ENCODE measurements at places on chromosomes 16 and 17.

DNA sequence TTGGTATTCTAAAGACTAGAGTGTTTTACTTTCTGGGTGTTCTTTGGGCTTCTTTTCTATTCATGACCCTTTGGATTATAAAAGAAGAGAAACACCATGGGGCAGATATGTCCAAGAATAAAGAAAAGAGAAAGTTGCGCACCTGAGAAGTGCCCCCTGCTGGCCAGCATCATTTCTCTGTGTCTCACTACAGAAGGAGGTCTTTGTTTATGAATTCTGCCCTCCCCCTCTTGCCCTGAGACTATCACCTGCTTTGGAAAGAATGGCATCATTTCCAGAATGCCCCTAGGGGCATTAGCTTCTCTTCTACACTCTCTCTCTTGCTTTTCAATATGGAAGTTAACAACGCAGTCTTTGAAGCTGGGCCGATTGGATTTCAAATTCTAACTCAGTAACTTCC lies 45.0 kb downstream of the CDH13 start:
- DNase-seq: no peak
- no peaks in the 10 kb centered on the region for H3K36me3 ChIP-seq
- no peaks in the 10 kb centered on the region for H3K27me3 ChIP-seq
- H3K4me3 ChIP-seq: no peak overlapping the region
- no peak overlapping the region for H3K27ac ChIP-seq

GRCh38 chr17:70829876-70830275 lies 660.5 kb downstream of the KCNJ2 start:
- DNase-seq: no peak
- no peaks in the 10 kb centered on the region for H3K27me3 ChIP-seq
- H3K27ac ChIP-seq: no peak overlapping the region
- H3K4me3 ChIP-seq: no peak overlapping the region

GRCh38 chr17:67245694-67246402 lies 852 bp upstream of the HELZ start:
- H3K36me3 ChIP-seq: no peaks in the 10 kb centered on the region
- peaks cover 10% of the 10 kb centered on the region for H3K27me3 ChIP-seq
- peak overlapping the region; percentile 91 for H3K4me3 ChIP-seq

GRCh38 chr17:76775021-76775600 lies 37.2 kb downstream of the MFSD11 start:
- H3K36me3 ChIP-seq: peaks cover 24% of the 10 kb centered on the region
- no peak overlapping the region for H3K4me3 ChIP-seq
- H3K27ac ChIP-seq: no peak overlapping the region
- no peaks in the 10 kb centered on the region for H3K4me1 ChIP-seq

- H3K36me3 ChIP-seq: no peaks in the 10 kb centered on the region
- H3K27ac ChIP-seq: peak overlapping the region; percentile 12
- peaks cover 14% of the 10 kb centered on the region for H3K4me1 ChIP-seq
- H3K27me3 ChIP-seq: no peaks in the 10 kb centered on the region
These were observed 56.0 kb downstream of the TNFRSF13B start for GRCh38 chr17:16915752-16916556.

GRCh38 chr17:8421571-8421970 lies 14.1 kb upstream of the NDEL1 start:
- H3K27ac ChIP-seq: no peak overlapping the region
- no peak for DNase-seq
- H3K4me3 ChIP-seq: no peak overlapping the region
- peaks cover 15% of the 10 kb centered on the region for H3K4me1 ChIP-seq

GRCh38 chr16:50683689-50684374 lies 2.7 kb upstream of the SNX20 start:
- DNase-seq: no peak
- H3K27me3 ChIP-seq: no peaks in the 10 kb centered on the region
- H3K36me3 ChIP-seq: no peaks in the 10 kb centered on the region
- H3K4me3 ChIP-seq: no peak overlapping the region

DNA sequence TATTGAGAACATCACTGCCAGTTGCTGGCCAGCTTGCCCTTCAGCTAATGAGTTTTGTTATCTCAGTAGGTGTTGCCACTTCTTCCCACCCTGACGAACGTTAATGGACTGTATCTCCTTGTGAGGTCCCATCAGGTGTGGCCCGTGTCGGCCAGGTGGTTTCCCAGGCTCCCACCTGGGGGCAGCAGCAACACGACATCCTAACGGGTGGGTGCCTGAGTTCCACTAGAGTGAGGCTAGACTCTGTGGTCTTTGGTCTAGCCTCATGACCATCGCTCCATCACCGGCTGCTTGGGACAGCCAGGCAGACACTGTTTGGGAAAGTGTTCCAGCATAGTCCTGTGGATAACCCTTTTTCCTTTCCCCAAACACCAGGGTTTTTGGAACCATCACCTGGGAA lies 45.6 kb upstream of the LCMT1 start:
- no peaks in the 10 kb centered on the region for H3K27me3 ChIP-seq
- no peak for DNase-seq
- H3K36me3 ChIP-seq: no peaks in the 10 kb centered on the region
- H3K4me3 ChIP-seq: peak overlapping the region; percentile 79

- no peak overlapping the region for H3K4me3 ChIP-seq
- H3K4me1 ChIP-seq: peaks cover 14% of the 10 kb centered on the region
- no peak for DNase-seq
- H3K36me3 ChIP-seq: no peaks in the 10 kb centered on the region
- H3K27me3 ChIP-seq: peaks cover 5% of the 10 kb centered on the region
- no peak overlapping the region for H3K27ac ChIP-seq
These were observed 187.7 kb downstream of the MAF start for GRCh38 chr16:79412783-79413225.

GRCh38 chr16:27267037-27267677 lies 1.4 kb downstream of the NSMCE1 start:
- H3K27ac ChIP-seq: no peak overlapping the region
- peaks cover 2% of the 10 kb centered on the region for H3K36me3 ChIP-seq
- peaks cover 16% of the 10 kb centered on the region for H3K27me3 ChIP-seq
- H3K4me3 ChIP-seq: no peak overlapping the region
- peaks cover 3% of the 10 kb centered on the region for H3K4me1 ChIP-seq

- H3K4me1 ChIP-seq: peaks cover 12% of the 10 kb centered on the region
- peaks cover 70% of the 10 kb centered on the region for H3K27me3 ChIP-seq
- H3K4me3 ChIP-seq: no peak overlapping the region
These were observed 258 bp downstream of the PRKCB start for GRCh38 chr16:23836078-23836403.

DNA sequence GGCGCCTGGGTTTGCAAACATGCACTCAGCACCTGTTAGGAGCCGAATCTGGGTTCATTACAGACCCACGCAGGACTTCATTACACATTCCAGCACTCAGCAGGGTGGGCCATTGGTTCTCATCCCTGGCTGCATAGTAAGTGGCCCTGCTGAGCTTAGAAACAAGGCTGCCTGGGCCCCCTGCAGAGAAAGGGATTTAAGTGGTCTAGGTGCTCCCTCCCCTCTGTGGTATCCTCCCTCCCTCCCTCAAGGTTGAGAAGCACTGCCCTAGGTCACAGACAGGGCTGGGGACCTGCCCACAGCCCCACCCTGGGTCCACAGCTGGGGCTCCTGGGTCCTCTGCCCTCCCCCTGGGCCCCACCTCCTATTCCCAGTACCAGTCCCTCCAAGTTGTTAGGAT lies 28.3 kb downstream of the WNT3 start:
- no peaks in the 10 kb centered on the region for H3K36me3 ChIP-seq
- no peak overlapping the region for H3K27ac ChIP-seq
- peaks cover 4% of the 10 kb centered on the region for H3K4me1 ChIP-seq

GRCh38 chr16:58346831-58347371 lies 45.4 kb upstream of the GINS3 start:
- H3K4me1 ChIP-seq: peaks cover 8% of the 10 kb centered on the region
- H3K27ac ChIP-seq: no peak overlapping the region
- no peak overlapping the region for H3K4me3 ChIP-seq
- H3K27me3 ChIP-seq: peaks cover 43% of the 10 kb centered on the region
- H3K36me3 ChIP-seq: no peaks in the 10 kb centered on the region

DNA sequence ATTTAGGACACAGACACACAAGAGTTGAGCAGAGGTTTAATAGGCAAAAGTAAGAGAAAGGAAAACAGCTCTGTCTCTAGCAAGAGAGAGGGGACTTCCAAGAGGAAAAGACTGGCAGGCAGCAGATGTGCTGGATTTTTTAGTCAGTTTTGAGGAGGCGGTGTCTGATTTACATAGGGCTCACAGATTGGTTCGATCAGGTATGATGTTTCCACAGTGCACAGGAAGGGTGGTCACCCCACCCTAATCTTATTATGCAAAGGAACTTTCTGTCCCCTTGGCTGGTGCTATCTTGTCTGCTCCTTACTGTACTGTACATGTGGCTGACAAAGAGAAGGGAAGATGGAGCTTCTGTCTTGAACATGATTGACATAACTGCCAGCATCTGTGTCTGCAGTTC lies 25.3 kb downstream of the BFAR start:
- no peak overlapping the region for H3K4me3 ChIP-seq
- no peaks in the 10 kb centered on the region for H3K27me3 ChIP-seq
- peak overlapping the region; percentile 93 for H3K27ac ChIP-seq
- peaks cover 5% of the 10 kb centered on the region for H3K4me1 ChIP-seq

DNA sequence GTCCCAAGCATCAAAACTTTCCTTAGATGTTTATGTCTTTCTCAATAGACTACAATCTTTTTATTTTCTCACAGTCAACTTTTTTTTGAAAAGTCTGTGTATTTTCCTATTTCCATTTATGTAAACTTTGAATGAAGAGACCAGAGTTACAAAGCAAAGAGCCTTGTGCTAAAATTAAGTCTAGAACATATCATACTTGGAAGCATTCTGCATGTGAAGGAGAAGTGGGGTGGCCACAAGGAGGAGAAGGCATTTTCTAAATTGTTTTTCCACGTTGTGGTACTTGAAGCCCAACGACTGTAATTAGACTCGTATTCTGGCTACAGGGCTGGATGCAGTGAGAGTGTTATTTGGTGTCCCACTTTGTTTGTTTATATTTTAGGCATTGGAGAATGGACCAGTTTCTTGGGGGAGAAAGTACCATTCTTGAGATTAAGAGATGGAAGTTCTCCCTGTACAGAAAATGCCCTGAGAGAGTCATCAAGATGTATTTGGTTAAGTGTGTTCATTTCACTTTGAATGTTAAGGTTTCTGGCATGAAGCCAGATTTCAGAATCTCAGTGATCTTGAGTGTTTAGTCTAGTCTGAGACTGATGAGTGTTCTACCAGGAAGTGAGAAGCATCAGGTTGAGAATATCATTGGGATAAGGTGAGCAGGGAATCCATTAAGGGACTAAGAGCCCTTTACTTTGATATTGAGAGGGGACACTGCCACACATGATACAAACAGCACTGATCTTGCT lies 71.6 kb downstream of the MAP2K6 start:
- no peak for DNase-seq
- H3K36me3 ChIP-seq: peaks cover 5% of the 10 kb centered on the region
- no peaks in the 10 kb centered on the region for H3K4me1 ChIP-seq

DNA sequence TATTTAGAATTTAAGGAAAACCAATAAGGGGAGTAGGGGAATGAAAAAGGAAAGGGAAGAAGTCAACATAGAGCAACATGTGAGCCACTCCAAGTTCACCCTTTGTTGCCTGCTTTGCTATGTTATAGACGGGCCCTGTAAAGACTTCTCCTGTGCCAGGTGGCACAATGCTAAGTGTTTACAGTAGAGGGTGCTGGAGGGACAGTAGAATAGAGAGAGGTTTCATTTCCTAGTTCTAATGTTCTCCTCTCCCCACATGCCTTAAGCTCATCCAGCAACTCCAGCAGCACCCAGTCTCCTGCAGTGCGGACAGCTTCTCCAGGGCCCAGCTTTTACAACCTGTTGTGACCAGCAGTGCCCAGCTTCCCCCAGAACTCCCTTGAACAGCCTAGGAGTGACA lies 468.0 kb downstream of the HS3ST3B1 start:
- peaks cover 18% of the 10 kb centered on the region for H3K36me3 ChIP-seq
- no peak for DNase-seq
- peaks cover 13% of the 10 kb centered on the region for H3K4me1 ChIP-seq
- H3K27me3 ChIP-seq: no peaks in the 10 kb centered on the region
- H3K27ac ChIP-seq: no peak overlapping the region

DNA sequence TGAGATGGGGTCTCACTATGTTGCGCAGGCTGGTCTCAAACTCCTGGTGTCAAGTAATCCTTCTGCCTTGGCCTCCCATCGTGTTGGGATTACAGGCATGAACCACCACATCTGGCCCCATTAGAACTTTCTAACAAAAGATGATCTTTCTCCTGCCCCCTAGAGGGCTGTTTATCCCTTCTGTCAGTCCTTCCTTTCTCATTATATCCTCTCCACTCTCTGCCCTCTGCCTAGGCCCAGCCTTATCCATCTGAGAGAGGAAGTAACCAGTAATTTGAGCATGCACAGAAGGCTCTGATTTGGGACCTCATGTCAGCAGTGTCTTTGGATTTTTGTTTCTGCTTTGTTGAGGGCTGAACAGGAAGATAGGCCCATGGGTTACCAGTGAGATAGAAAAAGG lies 4.4 kb upstream of the DHX40 start:
- no peak overlapping the region for H3K4me3 ChIP-seq
- peaks cover 12% of the 10 kb centered on the region for H3K27me3 ChIP-seq
- peaks cover 7% of the 10 kb centered on the region for H3K36me3 ChIP-seq
- H3K27ac ChIP-seq: peak overlapping the region; percentile 63
- no peak for DNase-seq

DNA sequence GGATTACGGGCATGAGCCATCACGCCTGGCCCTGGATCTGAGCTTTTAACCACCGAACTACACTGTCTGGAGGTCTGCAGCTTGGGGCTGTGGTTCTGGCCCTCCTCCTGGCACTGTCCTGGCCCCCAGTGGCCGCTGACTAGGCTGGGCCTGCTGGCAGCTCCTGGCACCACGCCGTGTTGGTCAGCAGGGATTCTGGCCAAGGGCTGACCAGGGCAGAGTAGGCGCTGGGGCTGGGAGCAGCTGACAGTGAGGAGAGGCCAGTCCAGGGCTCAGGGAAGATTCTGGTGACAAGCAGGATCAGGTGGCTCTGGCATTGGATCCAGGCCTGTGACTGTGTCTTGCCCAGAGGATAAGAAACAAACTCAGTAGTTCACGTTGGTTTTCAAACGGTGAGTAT lies 14.6 kb downstream of the EEF2K start:
- H3K27ac ChIP-seq: no peak overlapping the region
- H3K36me3 ChIP-seq: no peaks in the 10 kb centered on the region
- DNase-seq: no peak
